Substantia nigra (tissue), 51 donors: ENCODE measurements at places on chromosomes 13 and 19.

GRCh38 chr19:2048104-2048958, 2.7 kb downstream of the MKNK2 start:
- DNase-seq: no peak

DNA sequence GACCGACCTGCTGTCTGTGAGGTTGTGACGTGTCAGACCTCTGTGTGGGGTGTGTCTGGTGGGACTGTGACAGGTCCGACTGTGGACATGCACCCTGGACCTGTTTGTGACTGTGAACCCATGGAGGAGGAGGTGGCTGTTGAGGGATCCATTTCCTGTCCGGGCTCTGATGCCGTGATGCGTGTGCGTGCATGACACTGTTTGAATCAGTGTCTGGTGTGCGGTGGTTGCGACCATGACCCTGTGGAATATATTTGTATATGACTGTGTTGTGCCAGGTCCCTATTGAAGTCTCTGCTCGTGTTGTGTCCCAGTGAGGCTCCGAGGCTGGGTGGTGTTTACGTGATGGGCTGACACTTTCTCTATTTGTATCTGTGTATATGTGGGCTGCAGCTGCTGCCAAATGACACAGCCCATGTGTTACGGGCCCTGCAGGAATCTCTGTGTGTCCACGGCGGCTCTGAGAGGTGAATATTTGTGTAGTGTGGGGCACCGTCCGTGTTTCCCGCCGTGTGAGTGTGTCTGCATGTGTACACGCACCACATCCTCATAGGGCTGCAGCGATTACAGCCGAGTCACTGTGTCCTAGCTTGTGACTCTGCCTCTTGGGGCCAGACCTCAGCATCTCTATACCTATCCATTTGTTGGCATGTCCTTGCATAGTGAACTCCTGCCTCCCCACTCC, 18.3 kb downstream of the CCDC97 start:
- DNase-seq: no peak

DNA sequence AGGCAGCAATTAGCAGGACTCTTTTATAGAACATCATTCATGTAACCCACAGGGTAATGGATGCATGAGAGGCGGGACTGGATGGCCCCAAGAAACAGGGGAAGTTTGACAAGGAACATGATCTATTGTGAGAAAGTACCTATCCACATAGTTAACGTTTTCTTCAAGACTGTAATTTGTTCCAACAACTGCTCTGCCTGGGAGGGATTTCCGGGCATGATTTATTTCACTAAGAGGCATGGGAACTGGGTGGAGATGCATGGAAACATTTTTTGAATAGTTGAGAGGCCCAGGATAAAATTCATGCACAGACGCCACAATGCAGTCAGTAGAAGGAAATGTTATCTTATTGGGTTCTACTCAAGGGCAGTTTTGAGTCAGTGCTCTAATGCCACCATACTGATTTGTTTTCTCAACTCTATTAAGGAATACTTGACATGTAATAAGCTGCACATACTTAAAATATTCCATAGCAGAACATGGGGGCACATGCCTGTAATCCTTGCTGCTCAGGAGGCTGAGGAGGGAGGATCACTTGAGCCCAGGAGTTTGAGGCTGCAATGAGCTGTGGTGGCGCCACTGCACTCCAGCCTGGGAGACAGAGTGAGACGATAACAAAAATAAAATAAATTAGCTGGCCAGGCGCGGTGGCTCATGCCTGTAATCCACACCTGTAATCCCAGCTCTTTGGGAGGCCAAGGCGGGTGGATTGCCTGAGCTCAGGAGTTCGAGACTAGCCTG, 9.9 kb upstream of the ATG4D start:
- no peak for DNase-seq

GRCh38 chr19:12581100-12581499, 29.5 kb downstream of the ZNF490 start:
- no peak for DNase-seq

GRCh38 chr19:49497047-49497788, 984 bp downstream of the RPS11 start:
- DNase-seq: no peak

DNA sequence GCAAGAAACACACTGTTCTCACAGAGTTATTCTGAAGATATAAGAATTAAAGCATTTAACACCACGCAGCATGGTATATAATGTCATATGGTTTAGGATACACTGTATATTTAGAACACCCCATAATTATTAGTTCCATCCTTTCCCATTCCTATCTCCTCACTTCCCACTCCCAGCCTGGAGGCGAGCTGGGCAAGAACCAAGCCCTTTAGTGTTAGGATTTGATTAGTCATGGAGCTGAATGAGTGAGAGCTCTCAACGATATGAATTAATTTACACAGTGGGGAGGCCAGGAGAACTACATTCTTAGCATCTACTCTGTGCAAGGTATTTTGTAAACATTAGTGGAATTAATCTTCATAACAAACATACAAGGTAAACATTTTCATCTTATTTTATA, 934.3 kb downstream of the DIAPH3 start:
- no peak for DNase-seq

- DNase-seq: no peak
Observed at GRCh38 chr13:59914556-59914955, 249.2 kb downstream of the DIAPH3 start.

DNA sequence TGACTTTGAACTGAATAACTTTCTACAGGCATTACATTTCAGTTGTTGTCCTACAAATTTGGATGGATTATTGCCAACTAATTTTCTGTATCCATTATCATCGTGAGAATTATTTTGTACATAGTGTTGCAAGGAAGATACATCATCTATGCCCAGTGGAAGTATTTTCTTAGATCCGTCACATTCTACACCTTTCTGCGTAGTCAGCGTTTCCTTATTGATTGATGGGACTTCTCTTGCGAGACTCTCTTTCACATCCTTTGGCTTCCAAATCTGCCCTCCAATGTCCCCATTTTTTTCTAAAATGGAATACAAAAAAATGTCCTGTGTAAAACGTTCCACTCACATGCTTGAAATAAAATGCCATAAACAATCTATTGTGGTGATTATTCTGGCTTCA, 9.2 kb downstream of the ZIM3 start:
- DNase-seq: no peak
